ENCODE measurements at places on chromosomes 7 and 10.

DNA sequence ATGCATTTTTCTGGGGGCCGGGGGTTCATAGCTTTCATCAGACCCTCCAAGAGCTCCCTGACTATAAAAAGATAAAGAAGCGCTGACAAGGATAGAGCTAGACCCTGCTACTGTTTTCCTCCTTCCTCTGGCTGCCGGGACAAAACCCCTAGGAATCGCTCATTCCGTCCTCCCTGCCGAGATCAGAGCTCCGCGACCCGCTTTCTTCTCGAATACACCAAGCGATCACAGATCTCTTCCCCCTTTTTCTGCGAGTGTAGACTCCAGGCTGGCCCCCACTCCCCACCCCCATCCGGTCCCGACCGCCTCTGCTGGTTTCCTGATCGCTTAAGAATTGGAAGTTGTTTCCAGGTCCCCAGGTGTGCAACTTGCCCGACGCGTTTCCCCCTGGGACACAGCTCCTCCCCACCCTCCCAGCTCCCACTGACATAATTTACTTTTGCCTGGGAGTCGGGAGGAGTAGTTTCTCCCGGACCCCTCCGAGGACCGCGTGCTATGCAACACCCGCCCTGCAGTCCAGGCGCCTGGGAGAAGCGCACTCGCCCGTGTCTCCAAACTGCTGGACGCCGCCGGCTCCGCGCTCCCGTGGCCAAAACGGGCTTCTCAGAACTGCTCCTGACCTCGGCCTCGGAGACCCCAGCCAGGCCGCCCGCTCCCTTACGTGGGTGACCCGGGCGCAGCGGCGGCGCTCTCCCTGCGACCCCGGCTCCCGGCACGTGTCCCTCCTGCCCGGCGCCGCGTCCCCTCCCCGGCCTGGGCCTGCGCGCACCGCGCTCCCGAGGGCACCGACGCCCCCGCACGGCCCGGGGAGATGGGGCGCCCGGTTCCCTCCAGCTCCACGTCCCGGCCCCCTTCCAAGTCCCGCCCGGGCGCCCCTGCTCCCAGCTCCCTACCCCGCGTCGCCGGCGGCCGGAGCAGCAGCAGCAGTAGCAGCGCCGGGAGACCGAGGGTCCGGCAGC lies 552 bp downstream of the IL15RA start:
- DNase-seq: peak; percentile 47

GRCh38 chr10:106643473-106643872 lies 521.0 kb downstream of the SORCS1 start:
- no peak for DNase-seq

- DNase-seq: no peak
Observed at GRCh38 chr7:68288144-68288593, 1291.5 kb downstream of the TYW1 start.

DNA sequence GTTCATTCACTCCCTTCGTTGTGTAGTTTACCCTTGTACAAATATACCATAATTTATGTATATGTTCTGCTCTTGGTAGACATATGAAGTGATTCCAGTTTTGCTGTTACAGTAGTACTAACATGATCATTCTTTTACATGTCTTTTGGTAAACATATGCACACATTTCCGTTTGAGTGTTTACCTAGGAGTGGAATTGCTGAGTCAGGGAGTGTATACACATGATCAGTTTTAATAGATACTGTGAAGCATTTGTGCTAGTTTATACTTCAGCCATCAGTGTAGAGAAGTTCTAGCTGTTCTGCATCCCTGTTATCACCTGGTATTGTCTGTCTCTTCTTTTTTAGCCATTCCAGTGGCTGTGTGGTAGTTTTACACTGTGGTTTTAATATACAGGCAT lies 34.5 kb upstream of the CYP26C1 start:
- DNase-seq: no peak

GRCh38 chr7:126303926-126304325 lies 948.8 kb downstream of the GRM8 start:
- no peak for DNase-seq

DNA sequence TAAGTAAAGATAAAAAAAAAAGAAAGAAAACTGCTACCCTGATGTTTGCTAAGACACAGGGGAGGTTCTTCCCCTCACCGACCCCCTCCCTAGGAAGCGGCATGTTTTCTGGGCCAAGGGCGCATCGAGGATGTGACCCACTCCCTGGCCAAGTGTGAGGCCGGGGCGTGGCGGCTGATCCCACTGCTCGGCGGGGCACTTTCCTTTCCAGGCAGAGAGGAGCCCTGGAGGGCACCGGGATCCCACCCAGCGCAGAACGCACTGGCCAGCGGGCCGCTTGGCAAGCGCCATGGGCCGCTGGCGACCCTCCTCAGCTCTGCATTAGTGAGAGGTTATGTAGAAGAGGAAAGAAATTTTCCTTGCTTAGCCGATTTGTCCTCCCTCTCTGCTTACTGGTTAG lies 93.4 kb downstream of the ZNF736 start:
- no peak for DNase-seq

All from left hindlimb (tissue), 1 donor.